ENCODE measurements at places on chromosomes 4 and X.

GRCh38 chrX:69546417-69546816 is 42.3 kb downstream of the NALF2 start:
- DNase-seq, result no peak

GRCh38 chrX:133250184-133251100 is 32.3 kb upstream of the TFDP3 start:
- peak; percentile 47 for DNase-seq

GRCh38 chrX:17433965-17434364 is 59.0 kb downstream of the NHS start:
- DNase-seq, result no peak

DNA sequence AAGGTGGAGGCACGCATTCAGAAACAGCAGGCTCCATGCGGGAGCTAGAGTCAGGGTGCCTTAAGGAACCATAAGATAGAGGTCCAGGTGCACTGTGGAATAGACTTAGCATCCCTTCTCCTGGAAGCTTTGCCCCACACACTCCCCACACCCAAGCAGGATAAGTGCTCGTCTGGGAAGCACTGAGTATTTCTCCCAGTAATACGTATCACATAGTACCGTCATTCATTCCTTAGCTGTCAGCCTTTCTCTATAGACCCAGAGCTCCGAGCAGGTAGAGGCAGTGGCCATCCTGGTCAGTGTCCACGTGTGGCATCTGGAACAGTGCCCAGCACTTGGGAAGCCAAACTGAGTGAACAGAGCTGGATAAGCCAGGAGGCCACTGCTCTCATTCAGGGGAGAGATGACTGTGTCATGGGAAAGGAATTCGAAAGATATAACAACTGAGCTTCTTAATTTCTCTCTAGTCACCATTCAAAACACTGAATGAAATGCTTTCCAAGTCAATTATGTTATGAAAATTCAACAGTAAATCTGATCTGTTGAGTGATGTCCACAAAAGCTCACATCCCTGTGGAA is 9.9 kb downstream of the APBB2 start:
- DNase-seq, result no peak

DNA sequence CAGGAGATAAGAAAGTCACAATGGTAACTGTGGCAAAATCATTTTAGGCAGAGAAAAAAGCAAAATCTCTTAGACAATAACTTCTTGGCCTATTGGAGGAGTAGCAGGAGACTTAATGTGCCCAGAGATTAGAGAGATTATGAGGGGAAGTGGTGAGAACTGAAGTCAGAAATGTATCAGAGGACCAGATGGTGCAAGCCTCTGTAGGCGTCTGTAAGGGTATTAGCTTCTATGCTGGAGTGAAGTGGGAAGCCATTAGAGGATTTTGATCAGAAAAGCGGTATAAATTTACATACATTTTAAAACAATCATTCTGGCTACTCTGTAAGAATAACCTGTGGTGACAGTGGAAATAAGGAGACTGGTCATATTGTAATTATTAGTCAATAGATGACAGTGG is 236.7 kb downstream of the FAT4 start:
- DNase-seq, result no peak

DNA sequence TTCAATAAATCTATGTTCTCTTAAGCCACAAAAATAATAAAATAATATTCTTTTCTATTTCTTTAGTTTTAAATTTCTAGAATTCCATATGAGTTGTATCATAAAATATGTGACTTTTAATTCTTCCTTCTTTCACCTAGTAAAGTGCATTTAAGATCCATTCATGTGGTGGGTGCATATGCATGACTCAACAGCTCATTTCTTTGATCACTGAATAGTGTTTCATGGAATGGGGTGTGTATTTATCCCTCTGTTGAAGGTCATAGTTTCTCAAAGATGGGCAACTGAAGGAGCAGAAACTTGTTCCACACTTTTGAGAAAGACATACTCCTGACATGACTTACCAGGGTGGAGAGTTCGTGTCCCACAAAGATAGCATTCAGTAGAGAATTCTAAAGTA is 1230.3 kb upstream of the AGA start:
- DNase-seq, result no peak

GRCh38 chr4:130812117-130812765 is 1716.3 kb downstream of the C4orf33 start:
- DNase-seq, result no peak

GRCh38 chr4:8050555-8051206 is 107.9 kb downstream of the ABLIM2 start:
- DNase-seq, result no peak

DNA sequence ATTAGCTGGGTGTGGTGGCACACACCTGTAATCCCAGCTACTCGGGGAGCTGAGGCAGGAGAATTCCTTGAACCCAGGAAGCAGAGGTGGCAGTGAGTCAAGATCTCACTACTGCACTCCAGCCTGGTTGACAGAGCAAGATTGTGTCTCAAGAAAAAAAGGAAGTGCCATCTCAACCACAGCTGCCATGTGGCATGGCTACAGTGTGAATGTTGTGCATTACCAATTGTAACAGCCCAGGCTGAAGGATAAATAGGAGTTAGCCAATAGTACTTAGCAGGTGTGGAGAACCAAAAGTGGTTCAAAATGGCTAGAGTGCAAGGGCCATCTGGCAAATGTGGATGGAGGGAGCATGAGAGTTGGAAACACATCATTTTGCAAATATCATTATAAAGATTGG is 28.9 kb downstream of the SLC25A5 start:
- DNase-seq, result no peak

GRCh38 chrX:11064851-11065600 is 46.1 kb upstream of the HCCS start:
- no peak for DNase-seq

- DNase-seq, result no peak
These were observed 102.0 kb downstream of the GBA3 start for GRCh38 chr4:22794732-22795131.

- DNase-seq, result no peak
These were observed 29.2 kb downstream of the SULT1E1 start for GRCh38 chr4:69830560-69831269.

- no peak for DNase-seq
These were observed 9.6 kb downstream of the YY2 start for GRCh38 chrX:21865436-21865835.

DNA sequence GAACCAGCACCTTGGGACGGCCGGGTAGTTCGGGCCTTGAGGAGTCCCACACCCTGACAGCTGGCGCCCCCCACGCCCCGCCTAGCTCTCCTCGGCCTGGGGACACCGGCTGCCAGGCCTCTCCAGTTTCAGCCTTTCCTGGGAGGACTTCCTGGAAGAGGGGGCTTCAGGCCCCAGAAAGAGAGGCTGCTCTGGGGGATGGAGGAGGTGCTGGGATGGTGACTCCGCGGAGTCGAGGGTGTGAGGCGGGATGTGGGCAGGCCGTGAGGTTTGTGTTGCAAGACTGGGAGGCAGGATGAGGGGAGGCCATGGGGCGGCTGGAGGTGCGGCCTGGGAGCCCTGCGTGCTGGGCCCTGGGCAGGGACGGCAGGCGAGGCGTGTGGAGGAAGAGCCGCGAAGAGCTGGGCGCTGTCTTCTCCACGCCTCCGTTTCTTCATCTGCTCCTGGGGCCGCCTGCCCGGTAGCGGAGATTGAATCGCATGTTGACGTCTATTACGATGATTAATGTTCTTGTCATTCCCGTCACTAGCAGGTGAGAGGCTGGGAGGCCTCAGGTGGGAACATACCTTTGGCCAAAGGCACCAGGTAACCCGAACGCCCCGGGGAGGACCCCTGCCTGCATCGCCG is 918 bp upstream of the FGFRL1 start:
- peak; percentile 59 for DNase-seq

DNA sequence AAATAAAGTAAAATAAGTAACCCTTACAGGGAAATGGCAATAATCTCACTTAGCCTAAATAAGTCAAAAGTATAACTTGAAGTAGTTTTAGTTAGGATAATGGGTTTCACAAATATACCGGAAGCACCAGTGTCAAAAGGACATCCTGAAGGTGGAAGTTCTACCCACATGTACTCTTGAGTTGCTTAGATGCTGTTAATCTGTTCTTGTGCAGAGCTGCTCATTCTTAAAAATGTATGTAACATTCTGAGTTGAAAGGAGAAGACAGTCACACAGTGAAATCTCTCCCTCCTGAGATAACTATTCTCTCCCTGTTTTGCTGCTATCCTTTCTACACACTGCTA is 11.2 kb upstream of the CCNG2 start:
- no peak for DNase-seq

GRCh38 chr4:115272594-115272993 is 159.2 kb upstream of the NDST4 start:
- no peak for DNase-seq

GRCh38 chr4:153001626-153002025 is 65.5 kb downstream of the FHDC1 start:
- DNase-seq, result peak; percentile 24

- DNase-seq, result no peak
These were observed 104.7 kb upstream of the TTC29 start for GRCh38 chr4:147050356-147050765.

DNA sequence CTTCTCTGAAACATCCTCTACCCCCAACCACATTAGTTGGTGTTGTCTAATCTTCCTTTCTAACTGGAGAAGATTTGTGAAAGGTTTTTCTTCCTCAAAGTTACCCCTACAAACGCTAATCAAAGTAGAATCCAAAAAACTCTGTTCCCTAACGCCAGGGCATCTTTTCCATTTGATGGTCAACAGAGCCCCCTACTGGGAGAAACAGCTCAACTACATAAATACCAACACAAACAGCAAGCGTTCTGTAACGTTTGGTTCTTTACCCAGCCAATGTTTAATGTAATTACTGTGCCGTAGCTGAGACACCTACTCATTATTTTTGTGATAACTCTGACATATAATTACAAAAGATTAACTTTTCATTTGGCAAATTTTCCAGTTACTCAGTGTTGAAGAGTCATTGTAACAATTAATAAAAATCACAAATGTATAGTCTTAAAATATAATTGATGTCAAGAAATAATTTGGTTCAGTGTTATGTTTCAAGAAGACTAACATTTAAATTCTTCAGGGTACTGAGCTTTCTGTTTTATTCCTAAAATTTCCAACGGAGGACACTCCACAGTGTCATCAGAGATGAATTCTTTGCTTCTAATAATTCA is 94.9 kb upstream of the TBC1D9 start:
- peak; percentile 80 for DNase-seq

DNA sequence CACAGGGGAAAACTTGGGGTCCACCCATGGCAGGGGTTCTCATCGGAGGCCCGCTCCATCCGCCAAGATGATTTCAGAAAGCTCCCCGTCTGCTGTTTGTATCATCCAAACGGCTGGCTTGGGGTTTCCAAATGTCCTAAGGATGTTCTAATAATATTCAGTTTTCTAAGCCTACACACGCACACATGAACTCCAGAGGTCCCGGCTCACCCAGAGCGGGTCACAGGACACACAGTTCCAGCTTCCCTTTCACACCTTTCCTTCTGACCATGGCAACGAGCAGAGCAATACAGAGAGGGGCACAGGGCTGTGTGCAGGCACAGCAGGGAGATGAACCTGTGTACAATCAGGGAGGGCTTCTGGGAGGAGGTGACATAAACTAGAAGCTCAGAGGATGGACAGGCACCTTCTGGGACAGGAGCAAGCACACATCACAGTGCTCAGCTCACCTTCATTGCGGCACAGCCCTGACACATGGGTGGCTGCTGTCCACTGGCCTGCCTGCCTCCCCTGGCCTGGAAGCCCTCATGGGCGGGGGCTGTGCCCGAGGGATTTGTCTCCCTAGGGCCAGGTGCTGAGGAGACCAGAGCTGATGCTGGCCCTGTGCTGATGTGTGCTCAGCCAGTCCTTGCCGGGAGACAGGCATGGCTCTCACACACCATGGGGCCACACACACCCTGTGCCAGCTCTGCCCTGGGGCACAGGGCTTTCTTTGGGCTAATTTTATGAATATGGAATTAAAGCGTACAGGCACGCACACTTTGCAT is 44.8 kb downstream of the ABLIM2 start:
- no peak for DNase-seq

DNA sequence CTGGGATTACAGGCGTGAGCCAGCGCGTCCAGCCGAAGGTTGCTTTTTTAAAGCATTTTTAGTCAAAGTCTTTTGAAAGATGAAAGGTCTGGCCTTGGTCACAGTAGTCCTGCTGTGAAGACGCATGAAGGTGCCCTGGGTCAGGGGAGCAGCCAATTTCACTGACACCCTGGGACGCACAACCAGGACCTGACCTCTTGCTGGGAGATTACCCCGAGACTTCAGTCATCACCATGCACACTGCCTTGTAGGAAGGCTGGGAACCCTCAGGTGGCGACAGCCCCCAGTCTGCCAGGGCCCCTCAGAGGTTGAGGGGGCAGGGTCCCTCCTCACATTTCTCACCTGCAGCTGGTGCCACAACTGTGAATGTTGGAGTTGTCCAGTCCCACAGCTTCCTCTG is 53.2 kb downstream of the CPLX1 start:
- DNase-seq, result no peak

GRCh38 chr4:113317523-113317922 is 268.1 kb downstream of the ANK2 start:
- no peak for DNase-seq

- DNase-seq, result no peak
These were observed 58.5 kb downstream of the DCTD start for GRCh38 chr4:182858711-182859110.

GRCh38 chr4:6380746-6381410 is 91.5 kb downstream of the PPP2R2C start:
- no peak for DNase-seq

DNA sequence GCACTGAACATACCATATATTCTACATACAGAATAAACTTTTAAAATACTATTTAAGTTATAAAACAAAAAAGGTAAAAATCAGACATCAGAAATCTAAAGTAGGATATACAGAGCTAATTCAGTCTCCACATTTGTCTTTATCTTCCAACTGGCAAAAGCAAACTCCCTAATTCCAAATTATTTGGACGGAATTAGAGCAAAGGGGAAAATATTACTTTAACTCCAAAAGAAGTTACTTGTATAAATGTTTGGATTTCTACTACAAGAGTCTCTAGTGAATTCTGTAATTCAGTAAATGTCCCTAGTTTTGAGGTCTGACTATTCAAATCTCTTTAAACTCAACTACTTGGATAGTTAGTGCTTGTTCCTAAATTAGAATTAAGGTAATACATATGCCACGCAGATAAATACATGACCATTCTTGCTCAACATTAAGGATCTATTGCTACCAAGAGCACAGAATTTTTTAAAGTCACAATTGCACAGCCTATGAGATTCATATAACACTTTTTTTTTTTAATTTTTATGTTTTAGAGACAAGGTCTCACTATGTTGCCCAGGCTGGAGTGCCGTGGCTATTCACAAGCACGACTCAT is 7.3 kb downstream of the ZNF280C start:
- DNase-seq, result no peak

GRCh38 chrX:74280759-74281158 is 23.2 kb upstream of the ZCCHC13 start:
- no peak for DNase-seq

GRCh38 chrX:9184211-9184610 is 150.3 kb upstream of the FAM9B start:
- no peak for DNase-seq
